ENCODE measurements at places on chromosomes 3 and 15.
A peak's percentile ranks its signal among the peaks of the same experiment; 100 is the strongest.

GRCh38 chr15:72086920-72087648 is 30.9 kb downstream of the MYO9A start:
- no peak for DNase-seq

GRCh38 chr3:487614-488013 is 291.1 kb downstream of the CHL1 start:
- no peak for DNase-seq

DNA sequence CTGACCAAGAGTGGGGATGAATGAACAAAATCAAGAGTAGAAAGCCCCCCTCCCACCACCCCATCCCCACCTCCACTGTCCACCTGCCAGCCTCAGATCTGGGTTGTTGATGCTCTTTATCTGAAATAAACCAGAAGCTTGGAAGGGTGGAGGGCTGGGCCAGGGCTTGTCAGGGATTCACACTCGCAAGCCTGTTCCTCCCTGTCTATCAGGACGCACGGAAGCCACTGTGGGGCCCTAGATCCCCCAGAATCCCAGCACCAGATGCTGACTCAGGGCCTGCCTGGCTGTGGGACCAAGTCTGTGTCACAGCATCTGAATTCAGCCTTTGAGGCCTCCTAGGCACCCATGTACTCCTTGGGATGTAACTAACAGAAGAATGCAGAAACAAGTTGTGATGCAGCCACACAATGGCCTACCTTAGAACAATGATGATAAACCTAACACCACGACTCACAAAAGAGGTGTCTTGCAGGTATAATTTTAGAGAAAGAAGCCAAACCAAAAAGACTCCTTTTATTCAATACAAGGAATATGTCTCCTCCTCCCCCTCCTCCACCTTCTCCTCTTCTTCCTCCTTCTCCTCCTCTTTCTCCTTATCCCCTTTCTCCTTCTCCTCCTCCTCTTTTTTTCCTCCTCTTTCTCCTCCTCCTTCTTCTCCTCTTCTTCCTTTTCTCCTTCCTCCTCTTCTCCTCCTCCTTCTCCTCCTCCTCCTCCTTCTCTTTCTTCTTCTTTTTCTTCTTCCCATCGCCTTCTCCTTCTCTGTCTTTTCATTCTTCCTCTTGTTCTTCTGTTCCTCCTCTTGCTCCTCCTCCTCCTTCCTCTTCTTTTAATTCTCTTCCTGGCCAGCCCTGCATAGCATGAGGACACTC is 234.7 kb downstream of the PLCL2 start:
- DNase-seq: peak; percentile 5

DNA sequence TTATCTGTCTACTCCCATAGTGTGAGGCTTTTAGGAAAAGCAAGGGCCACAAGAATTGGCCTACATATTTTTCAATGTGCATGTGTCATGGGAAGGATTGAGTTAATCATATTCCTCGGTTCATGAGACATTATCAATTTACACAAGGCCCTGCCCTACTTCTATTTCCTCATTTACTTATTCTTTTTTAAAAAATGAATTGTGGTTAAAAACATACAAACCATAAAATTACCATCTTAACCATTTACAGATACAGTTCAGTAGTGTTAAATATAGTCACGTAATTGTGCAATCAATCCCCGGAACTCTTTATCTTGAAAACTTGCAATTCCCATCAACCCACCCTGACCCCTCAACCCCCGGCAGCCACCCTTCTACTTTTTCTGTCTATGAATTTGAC is 284.0 kb upstream of the GADL1 start:
- no peak for DNase-seq

GRCh38 chr15:79769933-79770759 is 126.7 kb downstream of the MTHFS start:
- no peak for DNase-seq

- no peak for DNase-seq
Observed at GRCh38 chr15:94875550-94875949, 644.2 kb downstream of the MCTP2 start.

DNA sequence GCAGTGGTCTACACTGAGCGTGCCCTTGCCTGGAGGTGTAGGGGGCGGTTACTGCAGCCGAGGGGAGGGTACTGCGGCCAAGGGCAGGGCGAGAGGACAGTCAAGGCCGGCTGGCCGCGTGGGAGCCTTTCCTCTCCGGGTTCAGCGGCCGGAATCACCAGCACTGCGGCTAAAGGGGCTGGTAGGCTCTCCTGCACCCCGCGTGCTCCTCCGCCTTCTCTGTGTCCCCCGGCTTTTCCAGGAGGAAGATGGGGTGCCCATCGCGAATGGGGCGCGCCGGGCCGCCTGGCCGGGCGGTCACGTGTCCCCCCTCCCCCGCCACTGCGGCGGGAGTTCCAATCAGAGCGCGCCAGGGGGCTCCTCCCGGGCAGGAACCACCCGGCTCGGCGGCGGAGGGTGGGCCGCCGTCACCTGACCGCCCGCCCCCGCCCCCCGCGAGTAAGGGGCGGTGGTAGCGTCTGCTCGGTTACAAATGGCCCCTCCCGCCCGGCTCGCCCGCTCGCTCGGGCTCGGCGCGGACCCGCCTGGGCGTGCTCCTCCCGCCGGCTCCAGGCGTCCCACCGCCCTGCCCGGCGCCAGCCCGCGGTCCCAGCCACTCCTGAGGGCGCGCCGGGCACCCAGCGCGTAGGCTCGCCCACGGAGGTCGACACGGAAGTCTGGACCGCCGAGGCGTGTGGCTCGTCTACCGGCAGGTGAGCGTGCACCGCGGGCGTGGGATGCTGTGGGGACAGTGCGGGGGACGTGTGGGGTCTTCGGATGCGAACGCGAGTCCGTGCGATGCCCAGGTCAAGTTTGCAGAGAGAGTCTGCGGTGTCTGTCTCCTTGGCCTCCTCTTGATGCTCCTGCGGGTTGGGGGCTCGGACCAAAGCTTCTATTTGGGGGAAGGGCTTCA is 242.6 kb upstream of the TOPAZ1 start:
- DNase-seq: no peak

GRCh38 chr3:12449889-12450682 is 34.2 kb upstream of the TSEN2 start:
- no peak for DNase-seq

DNA sequence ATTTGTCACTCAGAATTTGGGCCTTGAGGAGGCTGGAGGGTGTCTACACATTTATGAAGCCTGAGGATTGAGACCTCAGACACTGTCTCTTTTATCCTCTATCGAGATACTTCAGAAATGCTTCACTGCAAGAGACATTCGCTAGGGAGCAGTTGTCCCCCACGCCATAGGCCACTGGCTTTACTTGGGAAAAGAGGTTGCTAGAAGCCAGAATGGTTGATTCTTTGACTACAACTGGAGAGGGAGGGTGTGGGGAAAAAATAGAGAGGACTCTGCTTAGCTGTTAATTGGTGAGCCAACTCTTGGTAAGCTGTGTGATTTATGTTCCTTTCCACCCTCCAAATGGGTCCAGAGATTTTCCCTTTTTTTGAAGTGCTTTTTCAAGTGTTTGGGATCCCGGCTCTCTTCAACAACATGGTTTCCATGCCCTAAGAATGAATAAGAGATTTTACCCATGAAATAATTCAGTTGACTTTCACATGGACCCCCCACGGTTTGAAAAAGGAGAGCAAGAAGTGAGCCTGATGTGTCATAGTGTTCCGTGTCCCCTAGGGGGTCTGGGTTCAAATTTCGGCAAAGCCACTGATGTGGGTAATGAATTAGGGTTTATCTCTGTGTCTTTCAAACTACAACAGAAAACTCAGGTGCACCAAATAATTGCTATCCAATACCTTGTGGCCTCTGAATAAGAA is 2.7 kb downstream of the BOC start:
- DNase-seq: no peak

- DNase-seq: no peak
Observed at GRCh38 chr3:71080517-71081083, 502.9 kb downstream of the FOXP1 start.

GRCh38 chr15:35055416-35056105 is 29.5 kb downstream of the NANOGP8 start:
- no peak for DNase-seq

DNA sequence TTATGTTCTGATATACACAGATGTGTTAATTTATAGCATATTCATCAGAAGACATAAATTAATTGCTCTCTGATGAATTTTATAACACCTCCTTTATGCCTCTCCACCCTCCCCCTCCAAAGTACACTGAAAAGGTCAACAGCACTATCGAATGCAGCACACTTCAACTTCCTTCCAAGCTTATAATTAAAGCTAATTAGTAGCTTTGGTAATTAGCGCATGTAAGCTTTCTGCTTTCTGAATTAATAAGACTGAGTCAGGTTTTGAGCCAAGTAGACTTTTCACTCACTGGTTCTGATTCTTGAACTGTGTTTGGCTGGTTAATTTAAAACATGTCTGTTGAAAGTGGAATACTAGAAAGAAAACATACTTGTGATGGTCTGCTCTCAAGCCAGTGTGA is 760.8 kb upstream of the CFAP20DC start:
- DNase-seq: no peak

DNA sequence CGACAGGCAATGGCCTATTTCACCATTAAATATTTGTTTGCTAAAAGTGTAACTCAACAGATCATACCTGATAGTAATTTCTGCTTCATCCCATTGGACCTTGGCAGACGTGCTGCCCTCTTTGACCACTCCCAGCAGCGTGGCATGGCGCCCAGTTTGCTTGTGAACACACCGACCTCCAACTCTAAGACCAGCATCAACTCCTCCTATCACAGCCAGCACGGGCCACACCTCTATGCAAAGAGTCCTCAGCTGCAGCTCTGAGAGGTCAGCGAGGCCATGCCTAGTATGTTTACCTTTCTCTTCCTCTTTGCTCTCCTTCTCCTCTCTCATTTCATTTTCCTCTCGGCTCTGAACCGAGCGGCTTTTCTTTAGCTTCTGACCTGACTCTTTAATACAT is 80.6 kb downstream of the FBXL22 start:
- peak; percentile 75 for DNase-seq

GRCh38 chr3:46710671-46711295 is 6.9 kb downstream of the PRSS50 start:
- DNase-seq: no peak

DNA sequence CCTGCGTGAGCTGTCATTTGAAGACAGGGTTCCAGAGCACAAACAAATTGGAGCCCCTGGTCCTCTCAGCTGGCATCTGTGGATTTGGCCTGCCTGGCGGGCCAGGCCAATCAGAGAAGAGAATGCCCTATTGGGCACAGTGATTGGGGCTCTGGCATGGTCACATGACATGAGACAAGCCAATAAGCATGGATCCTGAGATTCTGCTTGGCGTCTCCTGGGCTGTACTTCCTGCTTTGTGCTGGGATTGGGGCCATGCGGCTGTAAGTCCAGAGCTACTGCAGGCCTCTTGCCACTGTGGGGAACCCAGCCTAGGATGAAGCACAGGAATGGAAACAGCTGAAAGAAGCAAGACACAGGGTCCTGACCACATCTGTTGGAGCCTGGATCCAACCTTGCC is 121.4 kb downstream of the FBLN2 start:
- no peak for DNase-seq

GRCh38 chr15:43376017-43376705 is 5.3 kb downstream of the TUBGCP4 start:
- DNase-seq: peak; percentile 52
